G401 (cell line): ENCODE measurements at places on chromosomes 11 and 22. TPM values are rescaled to one million over a fixed set of nuclear protein-coding genes. Genes with fewer than 3 reads are reported as not detected.

Gene OTOG
- total RNA-seq: not detected in 2 replicates

Gene KCNQ1OT1
- 0.49 and 0.75 TPM in 2 replicates for total RNA-seq

Gene A4GALT
- 3.4 and 3.5 TPM in 2 replicates for total RNA-seq

Gene KIRREL3
- not detected in 2 replicates for total RNA-seq

Gene SAA4
- not detected in 2 replicates for total RNA-seq

Gene ZNF215
- 10.9 and 13.2 TPM in 2 replicates for total RNA-seq

Gene TMPRSS4
- total RNA-seq: not detected in 2 replicates

Gene KRTAP5-11
- not detected in 2 replicates for total RNA-seq
